ENCODE measurements at places on chromosomes 13 and 19.

GRCh38 chr13:93776936-93777335 lies 550.3 kb downstream of the GPC6 start:
- DNase-seq: no peak

DNA sequence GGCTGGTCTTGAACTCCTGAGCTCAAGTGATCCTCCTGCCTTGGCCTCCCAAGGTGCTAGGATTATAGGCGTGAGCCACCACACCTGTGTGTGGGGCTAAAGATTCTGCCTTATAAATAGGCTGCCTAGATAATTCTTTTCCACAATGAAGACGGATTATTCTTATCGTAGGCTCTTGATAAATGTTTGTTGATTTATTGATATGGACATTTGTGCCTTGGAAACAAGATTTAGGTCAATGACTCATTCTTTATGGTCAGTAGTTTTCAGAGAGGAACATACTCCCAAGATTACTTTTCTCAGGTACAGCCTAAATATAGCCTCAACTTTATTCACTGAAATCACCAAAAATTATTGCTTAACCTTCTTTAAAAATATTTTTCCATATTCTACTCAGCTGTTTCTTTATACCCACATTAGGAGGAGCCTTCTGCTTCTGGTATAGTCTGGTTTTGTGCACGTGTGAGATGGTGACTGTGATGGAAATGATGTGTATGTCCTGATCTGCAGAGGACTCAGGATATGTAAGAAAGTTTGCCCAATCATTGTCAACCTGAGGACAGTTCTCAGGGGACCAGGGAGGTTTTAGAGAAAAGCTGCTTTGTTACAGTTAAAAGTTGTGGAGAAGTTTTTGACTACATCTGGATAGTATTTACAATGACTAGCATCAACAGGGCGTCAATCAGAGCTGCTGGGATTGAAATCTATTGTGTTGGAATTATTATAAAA lies 208.9 kb downstream of the DNAJC15 start:
- no peak for DNase-seq

DNA sequence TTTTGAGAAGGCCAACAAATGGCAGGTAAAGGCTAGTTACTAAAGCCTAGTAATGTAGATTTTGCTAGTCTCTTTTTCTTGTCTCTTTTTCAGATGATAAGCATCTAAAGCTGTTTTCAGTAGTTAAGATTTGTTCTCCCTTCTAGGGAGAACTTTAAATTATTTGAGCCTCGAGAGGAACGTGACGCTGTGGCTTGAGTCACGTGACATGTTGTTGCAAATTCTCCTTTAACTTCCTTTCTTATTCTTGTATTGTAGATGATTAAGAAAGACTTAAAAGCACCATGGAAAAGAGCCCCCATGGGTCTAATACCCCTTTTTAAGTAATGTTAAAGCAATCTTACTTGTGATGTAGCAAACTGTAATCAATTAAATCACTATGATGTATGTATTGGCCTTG lies 2698.7 kb downstream of the PCDH9 start:
- no peak for DNase-seq

DNA sequence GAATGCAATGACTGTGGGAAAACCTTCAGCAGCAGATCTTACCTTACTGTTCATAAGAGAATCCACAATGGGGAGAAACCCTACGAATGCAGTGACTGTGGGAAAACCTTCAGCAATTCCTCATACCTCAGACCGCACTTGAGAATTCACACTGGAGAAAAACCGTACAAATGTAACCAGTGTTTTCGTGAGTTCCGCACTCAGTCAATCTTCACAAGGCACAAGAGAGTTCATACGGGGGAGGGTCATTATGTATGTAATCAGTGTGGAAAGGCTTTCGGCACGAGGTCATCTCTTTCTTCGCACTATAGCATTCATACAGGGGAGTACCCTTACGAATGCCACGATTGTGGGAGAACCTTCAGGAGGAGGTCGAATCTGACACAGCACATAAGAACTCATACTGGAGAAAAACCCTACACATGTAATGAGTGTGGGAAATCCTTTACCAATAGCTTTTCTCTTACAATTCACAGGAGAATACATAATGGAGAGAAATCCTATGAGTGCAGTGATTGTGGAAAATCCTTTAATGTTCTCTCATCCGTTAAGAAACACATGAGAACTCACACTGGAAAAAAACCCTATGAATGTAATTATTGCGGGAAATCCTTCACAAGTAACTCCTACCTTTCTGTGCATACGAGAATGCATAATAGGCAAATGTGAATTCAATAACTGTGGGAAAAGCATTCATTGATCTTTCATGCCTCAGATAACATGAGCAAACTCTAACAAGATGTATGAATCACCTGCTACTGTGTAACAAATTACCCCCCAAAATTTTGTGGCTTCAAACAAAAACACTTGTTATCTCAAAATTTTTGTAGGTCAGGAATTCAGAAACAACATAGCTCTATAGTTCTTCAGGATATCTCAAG lies 13.8 kb downstream of the ZNF557 start:
- DNase-seq: no peak
